ENCODE measurements at places on chromosomes 5 and 9.

- DNase-seq, result no peak
Measured at GRCh38 chr5:53930457-53930856, 370.0 kb downstream of the NDUFS4 start.

GRCh38 chr5:40436535-40437237 lies 243.0 kb upstream of the PTGER4 start:
- no peak for DNase-seq

GRCh38 chr5:17743580-17744435 lies 109.5 kb downstream of the TAF11L14 start:
- no peak for DNase-seq

DNA sequence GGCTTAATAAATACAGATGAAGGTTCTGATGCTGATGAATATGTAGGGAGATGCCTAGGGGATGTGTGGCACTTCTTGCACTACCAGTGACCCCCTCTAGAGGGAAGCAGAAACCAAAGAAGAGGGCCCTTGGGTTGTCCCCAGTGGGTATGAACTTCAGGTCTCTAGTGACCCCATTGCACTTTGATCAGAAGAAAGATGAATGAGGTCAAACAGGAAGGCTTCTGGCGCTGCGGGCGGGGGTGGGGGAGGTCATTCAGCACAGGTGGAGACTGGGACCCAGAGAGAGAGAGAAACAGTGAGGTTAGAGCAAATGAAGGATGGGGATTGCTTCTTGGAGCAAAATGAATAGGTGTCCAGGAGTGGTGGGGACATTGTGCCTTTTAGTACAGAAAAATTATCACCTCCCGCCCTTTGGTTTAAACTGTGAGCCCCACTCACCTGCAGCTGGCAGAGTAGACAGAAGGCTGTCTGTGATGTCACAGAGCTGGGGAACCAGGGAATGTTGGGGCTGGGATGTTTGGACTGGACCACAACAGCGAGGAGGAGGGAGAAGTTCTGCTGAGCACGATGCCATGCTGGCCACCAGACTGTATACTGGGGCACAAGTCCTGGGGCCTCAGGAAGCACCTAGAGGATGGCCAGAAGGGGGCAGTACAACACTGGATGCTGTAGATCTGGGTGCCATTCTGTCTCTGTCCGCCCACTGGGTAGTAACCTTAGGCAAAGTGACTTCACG lies at the start of gene TEX48:
TSS of gene TEX48 (minus strand) at position 599 of the 739 bp plus-strand sequence. CDS start 10,469 bp downstream, outside the sequence.
- peak; percentile 53 for DNase-seq

- no peak for DNase-seq
Measured at GRCh38 chr5:109711673-109712072, 21.9 kb downstream of the MAN2A1 start.

- no peak for DNase-seq
Measured at GRCh38 chr5:77641963-77642737, 3.6 kb upstream of the OTP start.

DNA sequence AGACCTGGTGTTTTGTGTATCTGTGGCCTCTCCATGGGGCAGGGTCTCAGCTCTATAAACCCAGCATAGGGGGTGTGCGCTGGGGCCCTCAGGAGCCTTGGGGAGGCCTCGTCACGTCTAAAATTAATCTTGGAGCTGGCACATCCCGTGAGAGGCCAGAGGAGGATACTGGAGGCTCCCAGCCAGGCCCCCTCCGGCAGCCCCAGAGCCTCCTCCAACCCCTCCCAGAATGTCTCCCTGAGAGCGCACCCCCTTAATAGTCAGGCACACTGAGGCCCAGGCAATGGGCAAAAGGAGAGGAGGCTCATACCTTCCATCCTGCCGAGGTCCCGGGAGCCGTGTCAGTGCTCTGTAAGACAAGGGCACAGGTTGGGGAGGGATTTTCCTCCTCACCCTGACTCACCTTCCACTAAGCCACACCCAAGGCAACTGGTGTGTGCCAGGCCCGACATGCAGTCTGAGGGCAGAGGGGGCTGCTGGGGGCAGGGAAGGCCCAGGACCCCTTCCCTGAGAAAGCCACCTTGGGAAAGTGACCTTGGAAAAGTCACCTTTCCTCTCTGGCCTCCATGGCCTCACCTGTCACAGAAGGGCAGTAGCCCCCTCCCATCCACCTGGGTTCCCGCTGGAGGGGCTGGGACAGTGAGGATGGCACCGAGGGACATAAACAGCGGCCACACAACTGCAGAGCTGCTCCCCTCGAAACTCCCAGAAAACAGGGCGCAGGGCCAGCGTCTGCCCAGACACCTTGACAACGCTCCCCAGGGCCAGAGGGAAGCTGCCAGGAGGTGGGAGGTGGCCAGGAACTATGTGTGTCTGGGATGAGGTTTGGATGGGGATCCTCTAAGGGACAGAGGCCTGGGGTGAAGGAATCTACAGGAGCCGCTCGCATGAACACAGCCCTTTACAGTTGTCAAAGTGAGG lies 2.9 kb downstream of the AK1 start:
- no peak for DNase-seq

GRCh38 chr5:161369022-161369421 lies 177.5 kb downstream of the GABRB2 start:
- DNase-seq, result no peak

DNA sequence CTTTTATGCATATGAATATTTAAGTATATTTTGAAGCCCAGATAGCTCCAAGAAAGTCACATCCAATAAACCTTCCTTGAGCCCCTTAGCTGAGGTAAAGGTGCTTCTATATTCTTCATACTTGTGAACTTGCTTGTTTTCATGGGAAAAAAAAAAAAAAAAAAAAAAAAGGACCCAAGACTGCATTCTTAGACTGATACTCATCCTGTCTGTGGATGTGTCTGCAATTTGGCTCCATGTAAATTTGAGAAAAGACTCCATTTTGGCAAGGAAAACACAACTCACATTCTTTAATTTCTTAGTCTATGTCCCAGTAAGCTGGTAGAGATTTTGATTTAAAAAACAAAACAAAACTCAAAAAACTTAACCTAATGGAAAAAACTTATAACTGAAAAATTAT lies 238.3 kb downstream of the FBXL17 start:
- DNase-seq, result no peak

GRCh38 chr5:134133188-134133994 lies 18.9 kb downstream of the TCF7 start:
- DNase-seq, result no peak

DNA sequence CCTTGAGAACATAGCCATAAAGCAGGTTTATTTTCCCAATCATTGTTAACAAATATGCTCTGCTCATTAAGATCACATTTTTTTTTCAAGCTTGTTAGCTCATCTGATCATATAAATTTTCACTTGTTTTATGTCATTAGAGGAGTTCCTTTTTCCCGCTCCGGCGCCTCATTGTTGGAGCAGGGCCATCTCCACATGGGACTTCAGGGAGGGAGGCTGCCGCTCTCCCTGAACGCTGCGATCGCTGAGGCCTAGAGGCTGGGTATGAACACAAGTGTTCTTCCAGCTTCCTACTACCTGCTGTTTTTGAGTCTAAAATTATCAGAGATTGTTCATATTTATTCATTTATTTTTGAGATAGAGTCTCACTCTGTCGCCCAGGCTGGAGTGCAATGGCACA lies 246.9 kb downstream of the MPDZ start:
- no peak for DNase-seq

- DNase-seq, result no peak
Measured at GRCh38 chr5:174459832-174460448, 264.4 kb upstream of the MSX2 start.

DNA sequence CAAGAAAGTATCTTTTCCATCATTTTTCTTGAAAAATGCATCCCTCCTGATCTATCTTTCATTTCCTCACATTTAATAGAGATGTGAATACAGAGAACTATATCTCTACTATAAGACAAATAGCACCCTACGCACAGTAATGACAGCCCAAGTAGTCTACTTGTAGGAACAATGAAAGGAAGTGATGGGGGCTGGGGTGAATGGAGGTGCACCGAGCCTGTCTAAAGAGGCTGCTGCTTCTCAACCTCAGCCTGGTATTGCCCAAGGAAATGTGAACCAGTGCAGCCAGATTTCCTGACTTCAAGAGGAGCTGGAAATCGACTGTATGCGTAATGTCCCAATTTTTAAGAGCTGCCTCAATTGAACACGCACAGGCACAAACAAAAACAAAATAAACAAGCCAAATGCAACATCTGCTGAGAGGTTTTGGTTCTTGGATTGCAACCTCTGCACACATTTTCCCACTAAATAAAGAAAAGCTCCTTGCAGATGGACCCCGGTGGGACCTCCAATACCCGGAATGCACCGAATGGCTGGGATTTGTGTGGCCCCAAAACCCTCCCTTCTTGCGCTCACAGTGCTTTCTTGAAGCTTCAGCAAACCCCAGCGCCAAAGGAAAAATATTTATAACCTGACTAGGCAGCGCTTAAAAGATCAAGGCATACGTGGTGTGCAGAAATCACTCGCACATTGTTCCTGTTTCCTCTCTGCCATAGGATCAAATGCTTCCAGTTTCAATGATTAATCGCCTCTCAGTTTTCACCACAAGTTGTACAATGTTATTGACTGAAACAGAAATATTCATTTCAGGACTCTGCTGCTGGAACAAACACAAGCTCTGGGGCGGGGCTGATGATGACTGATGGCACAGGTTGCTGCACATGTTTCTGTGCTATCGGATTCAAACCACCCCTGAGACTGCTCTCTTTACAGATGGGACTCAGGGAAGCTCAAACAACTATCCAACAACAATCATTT lies 68.3 kb downstream of the KCNIP1 start:
- no peak for DNase-seq

GRCh38 chr9:757246-757881 lies 84.1 kb upstream of the DMRT1 start:
- no peak for DNase-seq

DNA sequence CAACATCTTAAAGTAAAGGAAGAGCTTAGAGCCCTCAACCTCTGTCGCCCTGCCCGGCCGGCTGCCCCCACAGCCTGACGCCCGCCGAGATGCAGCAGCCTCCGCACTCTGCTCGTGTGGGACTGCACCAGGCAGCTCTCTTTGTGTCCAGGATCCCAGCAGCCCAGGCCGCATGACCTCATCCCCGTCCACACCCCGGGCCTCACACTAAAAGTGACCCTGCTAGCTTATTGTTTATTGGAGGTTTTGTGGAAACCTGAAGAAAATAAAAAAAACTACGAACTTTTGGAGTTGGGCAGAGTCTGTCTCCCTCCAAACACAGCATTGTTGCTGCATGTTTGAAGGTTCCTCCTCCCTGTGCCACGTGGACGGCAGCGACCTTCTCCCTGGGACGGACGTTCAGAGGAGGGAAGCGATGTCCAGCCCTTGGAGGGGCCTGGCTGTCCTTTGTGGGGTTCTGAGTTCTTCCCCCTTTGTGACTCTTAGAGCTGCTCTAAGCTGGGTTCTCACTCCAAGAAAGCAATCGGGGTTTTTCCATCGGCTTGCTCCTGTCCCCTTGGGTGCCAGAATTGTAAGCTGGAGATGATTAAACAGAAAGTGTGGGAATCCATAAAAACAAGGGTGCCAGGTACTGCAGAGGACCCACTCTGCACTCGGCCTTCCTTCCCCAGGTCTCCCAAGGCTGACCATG lies 103.5 kb upstream of the COL5A1 start:
- DNase-seq, result no peak

DNA sequence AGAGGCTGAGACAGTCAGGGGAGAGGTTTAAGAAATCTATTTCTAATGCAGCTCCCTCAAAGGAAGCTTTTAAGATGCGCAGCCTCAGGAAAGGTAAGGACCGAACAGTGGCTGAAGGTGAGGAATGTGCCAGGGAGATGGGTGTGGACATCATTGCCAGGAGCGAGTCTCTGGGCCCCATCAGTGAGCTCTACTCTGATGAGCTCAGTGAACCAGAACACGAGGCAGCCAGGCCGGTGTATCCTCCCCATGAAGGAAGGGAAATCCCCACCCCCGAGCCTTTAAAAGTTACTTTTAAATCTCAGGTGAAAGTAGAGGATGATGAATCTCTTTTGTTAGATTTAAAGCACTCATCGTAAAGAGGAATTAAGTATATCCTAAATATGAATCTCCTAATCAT lies 8.2 kb downstream of the CAVIN4 start:
- no peak for DNase-seq

- no peak for DNase-seq
Measured at GRCh38 chr5:96302174-96302738, 130.8 kb downstream of the PCSK1 start.

GRCh38 chr5:176596689-176597416 lies 13.1 kb downstream of the GPRIN1 start:
- DNase-seq, result peak; percentile 59

DNA sequence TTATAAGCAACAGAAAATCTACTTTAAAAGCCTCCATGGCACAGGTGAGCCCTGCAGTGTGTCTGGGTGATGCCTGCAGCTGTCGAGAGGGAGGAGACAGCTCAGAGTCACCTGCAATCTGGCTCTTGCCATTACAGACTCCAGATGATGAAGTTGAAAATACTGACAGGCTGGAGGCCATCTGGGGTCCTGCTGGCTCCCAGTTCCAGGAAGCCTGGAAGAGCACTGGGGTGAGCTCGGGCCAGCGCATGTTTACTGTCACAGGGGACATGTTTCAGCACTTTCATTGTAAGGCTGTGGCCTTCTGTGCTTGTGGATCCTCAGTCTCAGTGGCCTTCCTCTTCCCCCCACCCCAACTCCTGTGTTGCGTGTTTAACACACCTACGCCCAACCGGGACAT lies 28.4 kb downstream of the CEL start:
- no peak for DNase-seq

GRCh38 chr9:124444166-124444565 lies 6.1 kb upstream of the ADGRD2 start:
- DNase-seq, result no peak

DNA sequence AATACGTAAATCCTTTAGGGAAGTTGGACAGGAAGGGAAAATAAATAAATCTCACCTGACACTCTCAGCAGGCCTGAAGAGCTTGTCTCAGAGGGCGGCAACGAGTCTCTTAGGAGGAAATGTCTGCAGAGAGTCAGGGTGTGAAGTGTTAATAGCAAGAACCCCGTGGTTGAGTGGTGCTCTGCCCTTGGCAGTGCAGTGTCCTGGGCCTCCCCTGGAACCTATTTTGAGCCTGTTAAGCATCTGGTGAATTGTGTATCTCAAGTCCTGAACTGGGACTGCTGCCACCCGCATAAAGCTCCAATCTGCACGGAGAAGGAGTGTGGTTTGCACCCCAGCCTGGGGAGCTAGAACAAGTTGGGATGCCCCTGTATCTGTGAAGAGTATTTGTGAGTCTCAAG lies 211.8 kb downstream of the GOLPH3 start:
- DNase-seq, result no peak

GRCh38 chr9:117365438-117365837 lies 49.4 kb downstream of the ASTN2 start:
- no peak for DNase-seq

GRCh38 chr9:122656378-122656777 lies 1.0 kb downstream of the OR1B1 start:
- no peak for DNase-seq

All from stimulated activated CD4-positive, alpha-beta T cell treated with anti-CD3 and anti-CD28 coated beads, Interleukin-15, amount 100 ng/mL, for 1 hour (primary cell).